ENCODE measurements at places on chromosomes 13 and 19.

DNA sequence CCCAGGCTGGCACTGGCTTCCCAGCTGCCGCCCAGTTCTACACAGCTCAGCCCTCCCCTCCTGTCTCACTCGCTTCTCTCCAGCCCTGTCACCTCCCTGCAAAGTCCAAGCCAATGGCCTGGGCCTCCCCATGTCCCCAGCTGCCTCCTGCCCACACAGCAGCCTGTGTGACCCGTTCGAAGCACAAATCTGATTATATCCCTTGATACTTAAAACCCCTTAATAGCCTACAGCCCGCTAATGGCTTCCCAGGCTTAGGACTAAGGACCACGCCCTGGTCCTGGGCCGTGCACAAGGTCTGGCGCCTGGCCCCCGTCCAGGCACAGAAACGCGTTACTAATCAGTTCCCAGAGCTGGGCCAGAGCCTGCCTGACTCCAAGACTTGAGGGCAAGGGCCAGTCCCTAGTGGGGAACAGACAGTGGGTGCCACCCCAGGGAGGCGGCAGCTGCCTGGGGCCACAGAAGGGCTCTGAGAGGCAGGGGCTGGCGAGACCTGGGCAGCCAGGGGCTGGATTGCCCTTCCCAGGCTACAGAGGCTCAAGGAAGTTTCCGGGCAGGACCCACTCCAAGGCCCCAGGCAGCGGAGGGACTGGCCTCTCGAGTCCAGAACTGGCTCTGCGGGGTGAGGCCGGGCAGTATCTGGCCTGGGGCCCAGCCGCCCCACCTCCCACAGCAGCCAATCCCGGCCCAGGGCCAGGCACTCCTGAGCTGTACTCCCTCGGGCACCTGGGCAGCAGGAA lies 10.4 kb downstream of the XAB2 start:
- no peak for DNase-seq

GRCh38 chr19:2331601-2332246 lies 3.2 kb downstream of the SPPL2B start:
- no peak for DNase-seq

DNA sequence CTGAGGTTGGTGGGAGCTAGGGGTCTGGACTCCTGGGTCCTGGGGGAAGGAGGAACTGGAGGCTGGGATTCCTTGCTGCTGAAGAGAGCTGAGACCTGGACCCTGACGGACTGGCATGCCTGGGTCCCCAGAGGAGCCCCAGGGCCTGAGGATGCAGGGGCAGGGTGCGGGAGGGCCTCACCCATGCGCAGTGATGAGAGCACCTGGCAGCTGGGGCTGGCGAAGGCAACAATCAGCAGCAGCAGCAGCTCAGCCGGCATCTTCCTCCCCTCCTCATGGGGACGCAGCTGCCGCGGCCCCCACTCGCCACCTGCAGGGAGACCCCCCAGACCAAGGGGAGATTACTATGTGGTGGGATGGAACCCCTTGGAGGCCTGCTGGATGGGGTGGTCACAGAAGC lies 4.5 kb downstream of the GRIK5 start:
- no peak for DNase-seq

GRCh38 chr13:27362064-27362751 lies 62.2 kb upstream of the GTF3A start:
- DNase-seq = peak; percentile 93

DNA sequence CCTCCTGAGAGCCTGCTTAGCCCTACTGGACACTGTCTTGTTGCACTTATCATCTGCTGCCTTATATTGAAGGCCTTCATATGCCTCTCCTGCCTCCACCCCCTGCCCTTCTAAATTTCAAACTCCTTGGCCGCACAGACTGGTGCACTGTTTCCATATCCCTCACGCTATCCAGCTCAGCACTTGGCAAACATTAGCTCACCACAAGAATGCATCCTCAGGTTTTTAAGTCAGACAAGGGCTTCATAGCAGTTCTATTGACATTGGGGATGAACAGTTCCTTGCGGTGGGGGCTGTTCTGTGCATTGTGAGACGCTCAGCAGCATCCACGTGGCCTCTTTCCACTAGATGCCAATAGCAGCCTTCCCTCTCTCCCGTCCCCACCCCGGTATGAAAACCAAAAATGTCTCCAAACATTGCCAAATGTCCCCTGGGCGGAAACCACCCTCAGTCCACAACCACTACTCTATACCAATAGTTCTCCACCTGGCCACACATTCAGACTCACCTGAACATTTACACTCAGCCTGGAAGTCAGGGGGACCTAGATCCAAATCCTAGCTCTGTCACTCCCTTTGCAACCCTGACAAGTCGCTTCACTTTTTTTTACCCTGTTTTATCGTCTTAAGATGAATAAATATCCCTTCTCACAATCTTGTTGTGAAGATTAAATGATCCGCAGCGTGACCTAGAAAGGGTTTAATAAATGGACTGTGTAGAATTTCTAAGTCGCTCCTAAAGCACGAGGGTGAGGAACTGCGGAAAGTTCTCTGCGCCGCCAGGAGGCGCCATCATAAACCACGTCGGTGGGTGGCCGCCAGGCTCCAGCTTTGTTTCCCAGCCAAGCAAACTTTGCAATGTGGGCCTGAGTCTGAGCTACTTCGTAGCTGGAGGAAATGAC lies 3.6 kb upstream of the CEACAM3 start:
- DNase-seq = peak; percentile 73

- DNase-seq = no peak
Observed at GRCh38 chr13:26348966-26349365, 95.0 kb downstream of the CDK8 start.

DNA sequence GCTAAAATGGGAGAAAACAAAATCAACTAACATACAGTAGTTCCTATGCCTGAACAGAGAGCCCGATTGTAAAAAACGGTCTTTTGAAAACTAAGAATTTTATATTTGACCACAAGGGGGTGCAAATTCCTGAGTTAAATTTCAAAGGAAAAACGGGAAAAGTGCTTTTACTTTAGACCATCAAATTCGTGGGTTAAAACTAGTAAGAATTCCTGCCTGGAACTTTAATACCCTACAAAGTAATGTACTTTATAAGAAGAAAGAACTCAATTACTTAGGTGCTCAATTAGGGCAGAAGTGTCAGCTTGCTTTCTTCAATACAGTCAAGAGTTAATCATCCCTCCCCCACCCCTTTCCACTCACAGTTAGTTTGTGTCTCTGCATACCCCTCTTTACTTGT lies 69.8 kb downstream of the KCNRG start:
- no peak for DNase-seq

DNA sequence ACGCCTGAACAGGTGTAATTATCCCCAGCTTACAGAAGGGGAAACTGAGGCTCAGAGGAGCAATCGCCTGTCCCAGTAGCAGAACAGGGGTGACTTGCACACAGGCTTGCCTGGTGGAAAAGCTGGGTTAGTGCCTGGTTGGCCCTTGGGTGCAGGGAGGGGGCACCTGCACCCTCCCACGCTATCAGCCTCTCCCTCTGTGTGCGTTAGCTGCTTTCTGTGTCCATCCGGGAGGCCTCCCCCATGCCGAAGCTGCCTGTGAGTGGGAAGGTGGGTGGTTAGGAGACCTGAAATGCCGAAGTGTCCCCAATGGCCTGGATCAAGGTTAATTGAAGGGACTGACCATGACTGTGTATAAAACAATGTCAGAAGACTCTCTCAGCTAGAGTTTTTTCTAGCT lies 295.0 kb downstream of the ZNF536 start:
- no peak for DNase-seq

DNA sequence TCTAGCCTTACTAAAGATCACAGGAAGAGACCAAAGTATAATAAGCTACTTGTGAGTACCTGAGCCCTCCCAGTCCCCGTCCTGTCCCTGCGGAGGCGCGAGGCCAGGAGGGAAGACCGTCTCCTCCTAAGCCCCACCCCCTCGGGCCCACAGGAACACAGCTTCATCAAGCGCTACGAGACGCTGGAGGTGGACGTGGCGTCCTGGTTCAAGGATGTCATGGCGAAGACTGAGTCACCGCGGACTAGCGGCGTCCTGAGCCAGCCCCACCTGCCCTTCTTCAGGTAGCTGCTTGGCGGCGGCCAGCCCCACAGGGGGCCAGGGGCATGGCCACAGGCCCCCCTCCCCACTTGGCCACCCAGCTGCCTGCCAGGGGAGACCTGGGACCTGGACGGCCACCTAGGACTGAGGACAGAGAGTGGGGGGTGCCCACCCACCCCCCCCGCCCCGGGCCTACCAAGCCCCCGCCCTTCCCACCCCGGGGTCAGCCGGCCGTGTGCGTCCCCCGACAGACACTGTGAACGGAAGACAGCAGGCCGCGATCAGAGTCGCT lies 2.4 kb upstream of the TGFBR3L start:
- no peak for DNase-seq

DNA sequence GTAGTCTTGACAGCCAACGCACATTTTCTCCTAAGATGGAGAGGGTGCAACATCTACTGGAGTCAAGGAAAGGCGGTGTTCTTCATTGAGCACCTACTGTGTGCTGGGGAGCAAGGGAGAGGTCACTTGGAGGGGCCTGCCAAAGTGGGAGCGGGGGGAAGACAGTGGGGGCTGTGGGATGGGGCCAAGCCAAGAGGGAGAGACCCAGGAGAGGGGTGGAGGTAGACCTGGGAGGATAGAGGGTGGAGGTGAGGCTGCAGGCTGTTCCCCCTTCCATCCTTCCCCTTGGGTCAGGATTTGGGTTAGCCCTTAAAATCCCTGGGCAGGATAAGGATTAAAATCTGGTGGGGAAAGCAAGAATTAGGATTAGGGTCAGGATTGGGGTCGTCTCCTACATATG lies 1.7 kb upstream of the PLPP2 start:
- no peak for DNase-seq
